ENCODE measurements at places on chromosomes 11 and 22.

- DNase-seq = no peak
Measured at GRCh38 chr22:50461536-50461935, 13.3 kb downstream of the SBF1 start.

GRCh38 chr22:34763496-34763895 is 302.5 kb upstream of the ISX start:
- no peak for DNase-seq

- no peak for DNase-seq
Measured at GRCh38 chr22:48523091-48523490, 1304.6 kb downstream of the BRD1 start.

- no peak for DNase-seq
Measured at GRCh38 chr11:887589-887988, 23.0 kb downstream of the CHID1 start.

DNA sequence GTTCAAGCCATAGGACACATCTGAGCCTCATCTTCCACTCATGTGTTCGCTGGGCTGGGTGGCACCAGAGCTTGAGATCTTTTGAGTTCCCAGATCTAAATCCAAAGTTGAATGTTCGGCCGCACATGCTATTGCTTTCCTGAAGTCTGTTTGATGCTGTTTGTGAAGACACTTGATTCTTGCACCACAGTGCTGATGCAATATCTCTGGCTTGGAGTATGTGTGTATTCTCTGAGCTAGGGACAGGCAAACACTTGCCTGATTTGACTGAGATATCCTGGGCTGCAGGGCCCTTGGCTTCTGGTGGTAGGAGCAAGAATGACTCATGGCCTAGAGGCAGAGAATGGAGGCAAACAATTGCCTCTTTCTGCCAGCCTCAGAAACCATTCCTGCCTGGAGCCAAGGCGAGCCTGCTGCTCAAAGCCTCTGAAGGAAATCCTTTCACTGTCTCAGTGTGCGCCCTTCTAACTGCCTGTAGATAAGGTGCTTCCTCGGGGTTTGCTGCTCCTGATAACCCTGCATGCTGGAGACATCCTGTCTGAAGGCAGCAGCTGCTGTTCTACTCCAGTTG is 73.0 kb downstream of the CYB5R2 start:
- peak; percentile 100 for DNase-seq

- no peak for DNase-seq
Measured at GRCh38 chr11:47765086-47765485, 2.1 kb downstream of the FNBP4 start.

GRCh38 chr22:19641983-19642451 is 72.3 kb upstream of the SEPTIN5 start:
- no peak for DNase-seq

DNA sequence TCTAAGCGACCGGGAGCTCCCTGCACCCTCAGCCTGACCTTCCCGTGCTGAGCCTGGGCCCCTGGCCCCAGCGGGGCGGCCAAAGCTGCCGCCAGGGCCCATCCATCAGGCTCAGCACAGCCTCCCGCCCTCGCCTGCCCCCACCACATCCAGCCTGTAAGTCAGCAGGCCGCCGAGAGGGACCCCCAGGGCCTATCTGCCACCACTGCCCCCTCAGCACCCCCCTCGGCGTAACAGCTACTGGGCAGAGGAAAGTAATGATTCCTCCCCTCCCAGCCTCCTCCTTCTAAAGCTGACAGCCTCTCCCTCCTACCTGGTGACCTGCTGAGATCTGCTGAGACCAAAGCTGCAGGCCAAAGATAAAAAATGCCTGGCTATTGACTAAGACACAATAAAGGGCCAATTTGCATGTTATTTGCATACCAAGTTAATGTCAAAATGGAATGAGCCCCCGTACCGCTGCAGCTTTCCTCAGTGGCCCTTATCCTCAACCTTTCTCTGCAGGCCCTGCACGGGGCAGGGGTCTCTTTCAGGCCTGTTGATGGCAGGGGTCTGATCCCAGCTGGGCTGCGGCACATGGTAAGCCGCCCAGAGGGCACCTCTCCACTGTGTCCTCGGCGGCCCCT is 51.6 kb downstream of the RPUSD4 start:
- no peak for DNase-seq

GRCh38 chr22:36022162-36022561 is 6.5 kb downstream of the RBFOX2 start:
- DNase-seq = no peak

DNA sequence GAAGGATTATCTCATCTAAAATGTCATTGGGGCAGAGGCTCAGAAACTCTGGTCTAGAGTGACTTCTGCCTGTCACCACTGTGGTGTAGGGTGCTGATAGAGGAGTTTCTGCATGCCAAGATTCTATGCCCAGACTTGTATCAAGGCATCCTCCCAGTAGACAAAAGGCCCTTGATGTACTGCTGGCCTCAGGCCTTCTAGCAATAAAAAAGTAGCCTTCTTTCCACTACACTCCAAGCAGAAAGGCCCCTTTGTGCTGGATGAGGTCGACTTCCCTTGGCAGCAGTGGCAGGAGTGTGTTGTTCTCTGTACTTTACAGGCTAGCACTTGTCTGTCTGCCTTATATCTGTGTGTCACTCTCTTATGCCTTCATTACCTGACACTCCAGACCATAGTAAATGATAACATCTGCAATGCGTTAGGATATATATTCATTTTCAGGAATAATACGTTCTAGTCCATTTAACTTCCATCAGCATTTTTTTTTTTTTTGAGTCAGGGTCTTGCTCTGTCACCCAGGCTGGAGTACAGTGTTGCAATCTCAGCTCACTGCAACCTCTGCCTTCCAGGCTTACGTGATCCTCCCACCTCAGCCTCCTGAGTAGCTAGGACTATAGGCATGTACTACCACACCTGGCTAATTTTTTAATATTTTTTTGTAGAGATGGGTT is 49.5 kb upstream of the RRM1 start:
- peak; percentile 88 for DNase-seq

- no peak for DNase-seq
Measured at GRCh38 chr22:49433717-49434611, 393.7 kb downstream of the BRD1 start.

GRCh38 chr11:8061555-8062428 is 19.2 kb upstream of the TUB start:
- no peak for DNase-seq

- DNase-seq = no peak
Measured at GRCh38 chr11:78809931-78810541, 235.4 kb upstream of the NARS2 start.

DNA sequence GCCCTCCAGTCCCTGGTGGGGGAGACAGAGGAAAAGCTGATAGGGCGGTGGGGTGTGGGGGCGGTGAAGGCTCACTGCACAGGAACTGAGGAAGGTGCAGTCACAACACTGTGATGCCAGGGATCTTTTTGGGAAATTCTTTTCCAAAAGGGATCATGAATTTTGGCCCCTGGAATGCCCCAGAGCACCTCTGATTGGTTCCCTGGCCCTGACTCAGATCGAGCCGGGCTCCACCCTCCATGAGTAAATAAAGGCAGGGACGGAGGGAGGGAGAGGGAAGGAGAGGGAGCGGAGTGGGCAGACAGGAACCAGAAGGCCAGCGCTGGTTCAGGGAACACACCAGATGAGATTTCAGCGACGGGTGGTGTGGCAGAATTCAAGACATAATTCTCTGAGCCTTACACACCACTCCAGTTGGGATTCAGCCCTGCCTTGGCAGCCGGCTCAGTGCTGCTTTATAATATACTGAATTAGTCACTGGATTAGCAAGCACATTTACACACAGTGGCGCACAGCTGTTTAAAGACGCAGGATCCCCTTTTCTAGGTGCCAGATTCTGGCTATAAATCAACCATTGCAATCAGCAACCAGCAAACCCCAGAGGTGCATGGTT is 80.3 kb downstream of the ETS1 start:
- DNase-seq = peak; percentile 92

- peak; percentile 4 for DNase-seq
Measured at GRCh38 chr11:80621871-80622270, 1181.0 kb upstream of the TENM4 start.

DNA sequence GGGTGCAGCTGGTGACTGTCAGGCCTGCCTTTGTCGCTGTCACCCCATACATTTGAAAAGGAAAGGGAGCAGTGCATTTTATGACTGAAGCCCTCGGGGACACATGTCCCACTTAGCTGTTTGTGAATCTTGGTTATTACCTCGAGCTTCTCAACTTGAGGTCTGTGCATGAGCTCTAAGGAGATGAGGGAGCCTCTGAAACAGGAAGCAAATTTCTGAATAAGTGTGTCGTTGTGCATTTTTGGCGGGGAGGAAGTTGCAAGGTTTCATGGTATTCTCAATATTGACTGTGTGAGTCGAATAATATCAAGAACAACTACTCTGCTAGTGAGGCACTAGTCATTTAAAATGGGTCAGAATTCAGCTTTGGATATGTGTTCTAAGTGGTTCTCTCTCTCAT is 149.7 kb upstream of the PLET1 start:
- DNase-seq = no peak

GRCh38 chr11:88508418-88508758 is 170.9 kb upstream of the CTSC start:
- no peak for DNase-seq

- DNase-seq = peak; percentile 5
Measured at GRCh38 chr11:126079621-126080124, 17.0 kb upstream of the CDON start.

DNA sequence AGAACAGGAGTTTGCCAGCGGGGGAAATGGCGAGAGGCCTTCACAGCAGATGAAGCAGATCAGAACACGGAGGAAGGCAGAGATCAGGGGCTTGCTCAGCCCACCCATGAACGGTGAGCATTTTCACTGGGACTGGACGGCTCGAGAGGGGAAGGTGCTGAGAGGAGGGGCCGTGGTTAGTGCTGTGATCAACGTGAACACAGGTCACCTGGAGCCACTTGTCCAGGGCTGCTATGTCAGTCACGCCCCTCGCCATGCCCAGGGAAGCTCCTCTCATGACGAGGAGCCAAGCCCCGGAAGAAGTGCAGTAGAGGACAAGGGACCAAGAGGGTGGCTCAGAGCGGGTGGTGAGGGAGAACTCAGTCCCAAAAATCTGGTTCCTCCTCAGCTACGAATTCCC is 7.0 kb downstream of the PLA2G6 start:
- DNase-seq = no peak

DNA sequence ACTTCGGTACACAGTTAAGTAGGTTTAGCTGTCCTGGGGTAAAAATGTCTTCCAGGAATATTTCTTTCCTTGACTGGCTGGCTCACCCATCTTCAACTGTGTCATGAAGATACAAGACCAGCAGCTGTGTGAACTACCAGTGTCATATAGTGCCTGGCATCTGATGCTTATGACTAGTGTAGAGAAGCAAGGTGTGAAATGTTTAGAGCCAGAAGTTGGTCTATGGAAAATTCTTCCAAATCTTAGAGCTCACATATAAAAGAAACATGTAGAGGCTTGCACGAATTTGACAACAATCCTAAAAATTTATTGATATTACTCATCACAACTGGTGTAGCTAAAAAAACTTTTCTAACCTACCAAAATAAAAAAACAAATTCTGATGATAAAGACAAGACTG is 54.4 kb downstream of the ARL14EP start:
- peak; percentile 60 for DNase-seq

- DNase-seq = no peak
Measured at GRCh38 chr11:102712137-102712536, 6.6 kb upstream of the MMP27 start.

DNA sequence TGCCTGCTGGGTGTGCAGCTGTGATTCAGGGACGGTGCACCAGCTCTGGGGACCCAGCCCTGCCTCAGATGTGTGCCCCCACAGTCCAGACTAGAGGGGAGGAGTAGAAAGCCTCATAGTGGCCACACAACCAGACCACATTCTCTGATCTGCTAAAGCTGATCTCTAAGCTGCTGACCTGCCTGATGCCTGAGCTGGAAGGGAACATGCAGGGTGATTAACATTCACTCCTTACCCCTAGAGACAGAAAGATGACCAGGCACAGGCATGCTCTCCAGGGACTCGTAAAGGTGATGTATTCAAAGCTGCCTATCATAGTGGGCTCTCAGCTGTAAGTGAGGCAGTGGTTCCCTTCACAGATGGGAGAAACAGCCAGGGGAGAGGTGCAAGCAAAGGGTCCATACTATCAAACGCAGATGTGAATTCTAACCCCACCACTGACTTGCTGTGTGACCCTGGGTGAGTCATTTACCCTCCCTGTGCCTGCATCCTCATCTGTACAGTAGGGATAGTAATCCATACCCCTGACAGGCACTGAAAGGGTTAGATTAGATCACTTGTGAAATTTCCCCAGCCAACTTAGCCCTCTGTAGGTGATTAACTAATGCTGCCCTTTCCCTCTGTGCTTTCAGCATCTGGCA is 29.0 kb upstream of the LRRC32 start:
- no peak for DNase-seq

- DNase-seq = no peak
Measured at GRCh38 chr22:45684169-45684568, 12.5 kb downstream of the ATXN10 start.

Measured in epithelial cell of esophagus (primary cell).